ENCODE measurements at places on chromosomes 1 and 21. TPM values are rescaled to one million over a fixed set of nuclear protein-coding genes. Genes with fewer than 3 reads are reported as not detected.

Gene SPATA46
- polyA plus RNA-seq = not detected

Gene TPTE
- not detected for polyA plus RNA-seq

Gene OR6N1
- polyA plus RNA-seq = not detected

Gene XCL2
- polyA plus RNA-seq = not detected

Gene TBX19
- 2.7 TPM for polyA plus RNA-seq

Gene MARK1
- 3.0 TPM for polyA plus RNA-seq

Gene CFHR2
- not detected for polyA plus RNA-seq

Gene CLIC6
- polyA plus RNA-seq = 0.03 TPM

Gene FCAMR
- not detected for polyA plus RNA-seq

Gene TMEM222
- 52.0 TPM for polyA plus RNA-seq

Gene CFAP141
- not detected for polyA plus RNA-seq

Gene CD48
- polyA plus RNA-seq = not detected

Gene NHLH1
- 0.16 TPM for polyA plus RNA-seq

Gene KIRREL1
- polyA plus RNA-seq = 47.8 TPM

Gene MROH9
- polyA plus RNA-seq = 0.24 TPM

Gene MUTYH
- polyA plus RNA-seq = 21.9 TPM

Gene PBX1
- polyA plus RNA-seq = 27.0 TPM

Gene AMY2A
- polyA plus RNA-seq = not detected

- H3K4me3 ChIP-seq = no peak overlapping the region
- H3K27me3 ChIP-seq = no peaks in the 10 kb centered on the region
- H3K27ac ChIP-seq = no peak overlapping the region
- H3K4me1 ChIP-seq = no peaks in the 10 kb centered on the region
- no peaks in the 10 kb centered on the region for H3K36me3 ChIP-seq
- no peak for DNase-seq
Measured at GRCh38 chr1:12669529-12670068, 25.7 kb downstream of the AADACL4 start.

DNA sequence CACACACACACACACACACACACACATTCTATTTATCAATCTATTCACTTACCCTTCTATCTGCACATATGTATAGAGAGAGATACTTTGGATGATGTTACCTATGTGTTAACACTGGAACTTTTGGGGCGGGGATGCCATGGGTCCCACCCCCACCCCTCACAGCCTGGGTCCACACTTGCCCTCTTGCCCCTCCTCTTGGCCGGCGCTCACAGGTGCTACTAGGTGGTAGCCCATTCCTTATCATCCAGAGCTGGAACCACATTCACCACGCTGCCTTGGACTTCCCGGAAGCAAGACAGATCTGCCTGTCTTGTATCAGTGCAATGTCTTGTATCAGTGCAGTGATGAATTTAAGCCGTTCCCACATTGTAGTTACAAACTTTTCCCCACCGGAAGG lies 85.1 kb downstream of the LBR start:
- H3K4me1 ChIP-seq = no peaks in the 10 kb centered on the region
- no peak overlapping the region for H3K4me3 ChIP-seq
- no peak for DNase-seq
- H3K27ac ChIP-seq = no peak overlapping the region
- no peaks in the 10 kb centered on the region for H3K27me3 ChIP-seq

GRCh38 chr21:44874497-44875315 lies 1.2 kb upstream of the PTTG1IP start:
- no peak for DNase-seq
- H3K36me3 ChIP-seq = no peaks in the 10 kb centered on the region
- H3K4me1 ChIP-seq = peaks cover 32% of the 10 kb centered on the region
- peak overlapping the region; percentile 88 for H3K4me3 ChIP-seq
- no peaks in the 10 kb centered on the region for H3K27me3 ChIP-seq

DNA sequence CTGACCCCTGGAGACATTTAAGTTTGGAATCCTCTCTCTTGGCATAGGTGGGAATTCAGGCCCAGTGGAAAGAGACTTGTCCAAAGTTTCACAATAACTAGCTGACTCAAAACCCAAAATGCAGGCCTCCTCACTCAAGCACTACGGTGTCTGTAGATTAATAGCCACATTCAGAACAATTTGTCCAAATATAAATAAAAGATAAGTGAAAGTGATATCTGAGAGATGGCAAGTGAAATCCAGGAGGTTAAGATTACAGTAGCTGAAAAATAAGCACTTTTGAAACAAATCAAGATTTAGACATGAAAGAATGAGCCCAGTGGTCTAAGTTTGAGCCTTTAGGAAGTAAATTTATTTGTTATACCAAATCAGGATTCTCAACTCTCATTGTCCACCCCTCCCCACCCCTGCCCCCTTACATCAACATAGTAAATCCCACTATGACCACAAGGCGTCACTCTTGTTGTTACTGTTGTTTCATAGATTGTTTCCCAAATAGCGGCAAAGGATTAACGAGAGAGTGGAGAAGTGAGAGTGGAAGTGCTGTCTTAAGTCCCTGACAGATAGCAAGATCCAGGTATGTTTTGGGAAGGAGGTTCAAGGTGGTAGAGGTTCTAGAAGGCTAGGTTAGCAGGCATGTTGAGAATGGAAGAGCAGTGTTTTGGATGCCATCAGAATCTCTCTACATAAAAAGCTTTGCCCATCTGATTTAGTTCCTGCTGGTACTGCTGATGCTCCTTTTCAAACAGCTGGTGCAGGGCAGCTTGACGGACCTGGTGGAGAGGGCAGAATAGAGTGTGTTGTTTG lies 7.1 kb upstream of the TPM3 start:
- no peak overlapping the region for H3K4me3 ChIP-seq
- DNase-seq = peak; percentile 78
- peaks cover 2% of the 10 kb centered on the region for H3K4me1 ChIP-seq
- H3K27me3 ChIP-seq = no peaks in the 10 kb centered on the region

GRCh38 chr1:227900571-227901051 lies 47.1 kb downstream of the WNT9A start:
- no peaks in the 10 kb centered on the region for H3K36me3 ChIP-seq
- no peaks in the 10 kb centered on the region for H3K27me3 ChIP-seq
- no peak overlapping the region for H3K27ac ChIP-seq
- H3K4me3 ChIP-seq = no peak overlapping the region
- no peak for DNase-seq

- H3K4me1 ChIP-seq = no peaks in the 10 kb centered on the region
- H3K27ac ChIP-seq = peak overlapping the region; percentile 62
- DNase-seq = peak; percentile 83
- H3K36me3 ChIP-seq = no peaks in the 10 kb centered on the region
- H3K4me3 ChIP-seq = peak overlapping the region; percentile 70
Measured at GRCh38 chr1:109249654-109250401, 489 bp downstream of the CELSR2 start.

GRCh38 chr1:220955116-220955515 lies 75.9 kb downstream of the HLX start:
- DNase-seq = no peak
- H3K27me3 ChIP-seq = no peaks in the 10 kb centered on the region
- H3K4me1 ChIP-seq = no peaks in the 10 kb centered on the region
- H3K27ac ChIP-seq = no peak overlapping the region
- no peak overlapping the region for H3K4me3 ChIP-seq

- H3K27me3 ChIP-seq = no peaks in the 10 kb centered on the region
- H3K36me3 ChIP-seq = no peaks in the 10 kb centered on the region
- H3K4me3 ChIP-seq = no peak overlapping the region
- no peak for DNase-seq
Measured at GRCh38 chr1:95770581-95770980, 536.6 kb downstream of the RWDD3 start.

GRCh38 chr1:181043025-181043888 lies 9.5 kb downstream of the MR1 start:
- H3K4me3 ChIP-seq = no peak overlapping the region
- no peaks in the 10 kb centered on the region for H3K4me1 ChIP-seq
- H3K36me3 ChIP-seq = no peaks in the 10 kb centered on the region
- no peaks in the 10 kb centered on the region for H3K27me3 ChIP-seq

DNA sequence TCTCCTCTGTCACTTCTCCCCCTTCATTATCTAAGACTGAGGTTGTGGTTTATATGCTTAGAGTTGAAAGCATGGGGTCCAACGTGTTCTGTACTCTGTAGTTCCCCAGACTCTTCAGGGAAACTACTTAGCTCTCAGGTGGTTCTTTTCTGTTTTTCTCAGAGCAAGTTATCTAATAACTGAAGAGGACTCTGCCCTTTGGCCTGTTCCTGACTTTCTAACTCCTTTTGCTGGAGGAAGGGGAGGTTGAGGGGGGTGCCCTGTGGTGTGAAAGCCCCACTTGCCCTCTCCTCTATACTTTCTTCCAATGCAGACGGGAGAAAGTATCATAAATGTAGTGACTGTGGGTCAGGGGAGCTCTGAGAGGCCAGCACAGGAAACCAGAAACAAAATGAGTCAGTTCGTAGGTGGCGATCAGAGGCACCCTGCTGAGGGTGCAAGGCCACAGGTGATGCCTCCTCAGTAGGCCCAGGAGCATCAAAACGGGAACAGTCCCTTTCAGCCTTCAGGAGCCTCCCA lies 5.0 kb downstream of the SLC25A44 start:
- H3K4me1 ChIP-seq = no peaks in the 10 kb centered on the region
- no peak overlapping the region for H3K4me3 ChIP-seq
- H3K27ac ChIP-seq = no peak overlapping the region

DNA sequence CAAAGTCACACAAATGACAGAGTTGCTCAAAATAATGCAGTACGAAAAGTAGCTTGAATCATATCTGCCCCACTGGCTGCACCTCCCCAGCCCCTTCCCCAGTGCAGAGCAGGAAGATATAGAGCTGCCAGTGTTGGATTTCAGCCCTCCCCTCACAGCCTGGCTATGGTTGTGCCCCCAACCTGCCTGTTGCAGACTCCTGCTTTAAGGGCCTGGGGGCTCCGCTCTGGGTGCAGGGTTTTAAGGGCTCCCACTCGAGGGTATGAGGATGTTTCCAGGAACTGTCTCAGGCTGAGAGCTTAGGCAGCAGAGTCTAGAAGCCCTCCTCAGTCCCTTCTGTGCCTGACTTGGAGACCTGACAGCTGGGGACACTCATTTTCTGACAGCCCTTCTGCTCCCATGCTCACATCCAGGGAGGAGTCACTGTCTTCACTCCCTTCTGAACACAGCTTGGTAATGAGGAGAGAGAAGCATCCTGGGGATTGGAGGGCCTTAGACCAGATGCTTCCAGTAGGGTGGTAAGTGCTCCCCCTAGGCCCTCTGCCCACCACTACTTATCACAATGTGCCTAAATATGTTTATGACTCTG lies 4.6 kb downstream of the S100A9 start:
- H3K4me3 ChIP-seq = no peak overlapping the region
- H3K27me3 ChIP-seq = peaks cover 55% of the 10 kb centered on the region
- H3K4me1 ChIP-seq = no peaks in the 10 kb centered on the region
- no peak for DNase-seq

- H3K4me1 ChIP-seq = no peaks in the 10 kb centered on the region
- no peaks in the 10 kb centered on the region for H3K27me3 ChIP-seq
- H3K27ac ChIP-seq = no peak overlapping the region
Measured at GRCh38 chr1:36625935-36626310, 143.2 kb upstream of the CSF3R start.

- no peak overlapping the region for H3K4me3 ChIP-seq
- no peaks in the 10 kb centered on the region for H3K27me3 ChIP-seq
Measured at GRCh38 chr21:42387164-42387563, 8.7 kb downstream of the TMPRSS3 start.

- H3K4me3 ChIP-seq = no peak overlapping the region
- no peak for DNase-seq
- H3K36me3 ChIP-seq = no peaks in the 10 kb centered on the region
- H3K27ac ChIP-seq = peak overlapping the region; percentile 33
- no peaks in the 10 kb centered on the region for H3K27me3 ChIP-seq
- H3K4me1 ChIP-seq = no peaks in the 10 kb centered on the region
Measured at GRCh38 chr1:172969611-172970010, 81.1 kb downstream of the TNFSF18 start.

- no peaks in the 10 kb centered on the region for H3K27me3 ChIP-seq
- H3K27ac ChIP-seq = no peak overlapping the region
- no peaks in the 10 kb centered on the region for H3K4me1 ChIP-seq
- DNase-seq = peak; percentile 88
Measured at GRCh38 chr1:230310381-230311163, 115.6 kb downstream of the PGBD5 start.

DNA sequence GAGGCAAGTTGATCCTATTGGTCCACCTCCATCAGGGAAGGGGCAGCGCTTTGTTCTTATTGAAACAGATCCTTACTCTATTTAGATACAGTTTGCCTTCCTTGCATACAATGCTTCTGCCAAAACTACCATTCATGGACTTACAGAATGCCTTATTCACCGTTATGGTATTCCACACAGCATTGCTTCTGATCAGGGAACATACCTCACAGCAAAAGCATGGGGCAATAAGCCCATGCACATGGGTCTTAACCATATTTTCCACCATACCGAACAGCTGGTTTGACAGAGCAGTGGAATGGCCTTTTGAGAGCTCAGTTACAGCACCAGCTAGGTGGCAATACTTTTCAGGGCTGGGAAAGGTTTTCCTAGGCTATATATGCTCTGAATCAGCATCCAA lies 544.8 kb upstream of the ADGRL4 start:
- no peak overlapping the region for H3K4me3 ChIP-seq
- H3K36me3 ChIP-seq = no peaks in the 10 kb centered on the region
- DNase-seq = no peak
- H3K4me1 ChIP-seq = no peaks in the 10 kb centered on the region
- no peaks in the 10 kb centered on the region for H3K27me3 ChIP-seq

- H3K27ac ChIP-seq = no peak overlapping the region
- H3K4me1 ChIP-seq = no peaks in the 10 kb centered on the region
- no peak for DNase-seq
- no peaks in the 10 kb centered on the region for H3K27me3 ChIP-seq
Measured at GRCh38 chr1:236509203-236509602, 14.6 kb upstream of the LGALS8 start.

DNA sequence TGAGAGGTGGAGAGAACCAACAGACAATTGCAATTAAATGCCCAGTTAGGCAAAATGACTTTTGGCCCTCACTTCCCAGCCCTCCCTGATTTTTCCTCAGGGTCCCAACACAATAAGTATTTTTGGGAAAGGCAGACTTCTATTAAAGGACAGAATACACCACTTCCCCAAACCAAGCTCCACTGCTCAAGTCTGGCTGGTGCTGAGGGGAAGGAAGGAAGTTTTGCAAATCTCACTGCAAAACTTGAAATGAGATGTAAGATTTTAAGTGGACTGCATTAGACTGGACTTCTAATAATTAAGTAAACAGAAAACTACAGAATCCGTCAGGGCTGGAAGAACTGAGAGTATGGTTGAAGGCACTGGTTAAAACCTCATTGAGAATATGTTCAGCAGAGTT lies 32.2 kb upstream of the CD1D start:
- no peak overlapping the region for H3K4me3 ChIP-seq
- H3K36me3 ChIP-seq = no peaks in the 10 kb centered on the region
- H3K27ac ChIP-seq = no peak overlapping the region
- H3K4me1 ChIP-seq = peaks cover 8% of the 10 kb centered on the region
- no peak for DNase-seq
- H3K27me3 ChIP-seq = no peaks in the 10 kb centered on the region
